Stimulated activated CD4-positive, alpha-beta T cell treated with anti-CD3 and anti-CD28 coated beads, Interleukin-1b, Interleukin-23, amount 100 ng/mL, for 1 hour (primary cell): ENCODE measurements at places on chromosomes 2 and 18.

GRCh38 chr2:200089040-200089755 lies 133.8 kb downstream of the MAIP1 start:
- no peak for DNase-seq

GRCh38 chr2:207202645-207203044 lies 36.9 kb upstream of the KLF7 start:
- no peak for DNase-seq

DNA sequence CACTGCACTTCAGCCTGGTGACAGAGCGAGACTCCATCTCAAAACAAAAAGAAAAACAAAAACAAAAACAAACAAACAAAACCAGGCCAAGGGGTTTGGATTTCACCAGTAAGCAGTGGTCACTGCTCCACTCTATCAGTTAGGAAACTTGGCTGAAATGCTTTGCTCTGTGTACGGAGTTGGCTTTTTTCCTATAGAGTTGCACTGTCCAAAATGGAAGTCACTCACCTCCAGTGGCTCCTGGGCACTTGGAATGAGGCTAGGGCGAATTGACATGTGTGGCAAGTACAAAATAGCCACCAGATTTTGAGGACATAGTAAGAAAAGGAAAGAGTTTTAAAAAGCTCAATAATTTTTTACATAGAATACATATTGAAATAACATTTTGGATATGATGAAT lies 228.7 kb downstream of the LOXHD1 start:
- no peak for DNase-seq

DNA sequence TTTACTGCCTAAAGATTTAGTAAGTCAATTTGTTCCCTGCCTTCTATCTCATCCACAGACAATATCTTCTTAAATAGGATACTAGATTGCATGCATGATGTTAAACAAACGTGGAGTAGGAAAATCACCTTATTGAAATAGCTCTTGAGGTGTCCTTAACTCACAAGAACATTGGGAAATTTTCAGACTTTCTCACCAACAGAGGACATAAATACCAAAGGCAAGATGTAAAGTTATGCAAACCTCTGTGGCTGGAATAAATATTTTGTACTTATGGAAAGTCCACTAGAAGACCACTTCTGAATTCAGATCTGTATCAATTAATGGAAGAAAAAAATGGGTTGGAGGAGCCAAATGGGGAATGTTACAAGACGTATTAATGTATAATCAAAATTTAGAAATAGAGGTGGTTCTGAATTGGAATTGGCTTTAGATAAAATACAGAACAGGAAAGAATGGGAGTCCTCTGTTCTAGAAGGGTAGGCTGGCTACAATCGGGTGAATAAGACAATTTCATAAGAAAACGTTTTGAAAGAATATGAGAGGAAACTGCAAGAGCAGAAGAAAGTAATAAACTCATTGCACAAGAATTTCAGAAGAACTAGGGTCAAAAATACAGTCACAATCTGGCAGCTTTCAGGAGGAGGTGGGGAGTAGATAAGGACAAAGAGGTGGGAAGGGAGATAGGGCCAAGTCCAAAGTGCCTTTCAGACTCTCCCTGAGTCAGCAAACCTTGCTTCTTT lies 69.3 kb upstream of the FN1 start:
- no peak for DNase-seq

GRCh38 chr2:154556607-154557006 lies 141.9 kb upstream of the KCNJ3 start:
- DNase-seq: no peak

- no peak for DNase-seq
These were observed 74.7 kb downstream of the TGIF1 start for GRCh38 chr18:3524706-3525105.

GRCh38 chr18:50240080-50240563 lies 26.2 kb downstream of the CFAP53 start:
- DNase-seq: no peak

- DNase-seq: peak; percentile 7
These were observed 88.4 kb downstream of the PMAIP1 start for GRCh38 chr18:59988098-59988706.

GRCh38 chr2:118290411-118291250 lies 202.4 kb downstream of the INSIG2 start:
- no peak for DNase-seq

- no peak for DNase-seq
These were observed 406.1 kb downstream of the LRATD1 start for GRCh38 chr2:15038366-15039364.

DNA sequence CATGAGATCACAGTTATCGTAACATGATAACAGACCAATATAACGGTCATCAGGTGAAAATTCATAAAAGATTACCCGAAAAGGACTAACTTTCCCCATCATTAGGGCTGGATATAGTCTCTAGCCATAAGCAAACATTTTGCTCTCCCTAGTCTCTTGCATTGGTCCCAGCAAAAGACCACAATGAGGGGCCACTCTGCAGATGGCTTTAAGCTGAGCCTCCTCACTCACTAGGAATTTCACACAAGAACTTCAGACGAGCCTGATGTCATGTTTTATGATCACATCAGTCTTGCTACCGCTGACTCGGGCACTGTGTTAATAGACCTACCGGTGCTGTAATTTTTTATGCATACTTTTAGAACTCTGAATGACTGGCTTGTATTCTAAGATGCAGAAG lies 35.2 kb downstream of the STK17B start:
- no peak for DNase-seq
